ENCODE measurements at places on chromosomes 7 and 10.

GRCh38 chr10:52986125-52986524 is 213.5 kb upstream of the MBL2 start:
- no peak for DNase-seq

DNA sequence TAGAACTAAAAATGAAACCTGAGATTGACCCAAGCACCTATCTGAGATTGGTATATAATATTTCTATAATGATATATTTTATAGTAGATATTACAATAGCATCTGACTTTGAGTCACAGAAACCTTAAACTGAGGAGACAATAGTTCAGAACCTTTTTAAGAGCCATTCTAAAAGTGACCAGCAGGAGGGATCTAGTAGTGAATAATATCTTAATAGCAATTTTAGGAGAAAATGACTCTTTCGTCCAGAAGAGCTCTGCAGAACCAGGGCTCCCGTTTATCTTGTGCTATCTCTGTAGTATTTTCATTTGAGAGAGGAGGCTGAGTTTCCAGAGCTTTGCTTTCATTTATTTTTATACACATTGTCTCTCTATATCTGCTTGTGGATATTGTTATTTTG is 68.1 kb downstream of the PODXL start:
- DNase-seq: no peak

DNA sequence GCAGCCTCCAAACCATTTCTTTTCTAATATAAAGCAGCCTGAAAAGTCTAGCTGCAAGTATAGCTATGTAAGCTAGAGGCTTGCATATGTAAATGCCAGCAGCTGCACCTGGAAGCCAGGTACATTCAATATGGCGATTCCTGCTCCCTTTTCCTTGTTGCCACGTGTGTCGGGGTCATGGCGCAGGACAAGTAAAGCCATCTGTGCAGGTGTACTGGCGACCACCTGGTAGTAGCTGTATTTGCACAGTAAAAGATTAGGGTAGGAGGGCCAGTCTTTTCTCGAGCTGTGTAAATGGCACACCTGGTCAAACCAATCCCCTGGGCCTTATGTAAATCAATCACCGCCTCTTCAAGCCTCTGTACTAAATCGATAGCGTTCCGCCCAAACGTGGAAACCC is 484.5 kb downstream of the MAGI2 start:
- no peak for DNase-seq

GRCh38 chr7:72334066-72334465 is 78.1 kb downstream of the CALN1 start:
- no peak for DNase-seq

- no peak for DNase-seq
Observed at GRCh38 chr10:98170249-98171117, 36.0 kb downstream of the R3HCC1L start.

DNA sequence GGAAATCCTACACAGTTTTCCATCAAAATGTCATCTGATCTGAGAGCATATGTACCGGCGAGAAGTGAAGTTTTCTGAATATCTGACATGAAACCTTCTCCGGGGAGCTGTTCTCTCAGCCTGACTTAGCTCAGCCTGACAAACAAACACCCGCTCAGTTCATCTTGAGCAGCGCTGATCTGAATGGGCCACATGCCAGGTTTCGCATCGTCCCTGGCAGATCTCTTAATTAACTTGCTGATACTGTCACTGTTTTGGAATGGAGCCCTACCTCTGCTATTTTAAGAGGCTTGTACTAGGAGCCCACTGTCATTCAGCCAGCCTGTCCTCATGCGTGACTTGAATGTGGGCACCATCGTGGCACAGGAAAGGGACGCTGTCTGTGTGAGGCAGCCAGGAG is 109.2 kb downstream of the STRA8 start:
- DNase-seq: no peak

GRCh38 chr7:110204527-110204926 is 886.4 kb upstream of the LRRN3 start:
- no peak for DNase-seq

DNA sequence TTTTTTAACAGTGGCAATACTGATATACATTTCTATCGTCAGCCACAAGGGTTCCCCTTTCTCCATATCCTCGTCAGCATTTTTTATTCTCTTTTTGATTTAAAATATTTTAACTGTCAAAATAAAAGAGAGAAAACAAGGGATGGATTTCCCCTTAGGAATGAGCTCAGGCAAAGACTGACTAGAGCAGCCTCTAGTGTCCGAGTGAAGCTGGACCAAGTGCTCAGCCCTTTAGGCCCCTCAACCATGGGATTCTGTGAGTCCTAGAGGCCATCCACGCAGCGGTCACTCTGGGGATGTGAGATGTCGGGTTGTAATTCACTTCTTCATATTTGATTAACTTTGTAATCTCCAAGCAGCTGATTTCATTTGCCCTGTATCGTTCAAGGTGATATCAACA is 137.4 kb upstream of the RNF32 start:
- DNase-seq: no peak

GRCh38 chr10:124647421-124648130 is 96.6 kb downstream of the FAM53B start:
- no peak for DNase-seq

DNA sequence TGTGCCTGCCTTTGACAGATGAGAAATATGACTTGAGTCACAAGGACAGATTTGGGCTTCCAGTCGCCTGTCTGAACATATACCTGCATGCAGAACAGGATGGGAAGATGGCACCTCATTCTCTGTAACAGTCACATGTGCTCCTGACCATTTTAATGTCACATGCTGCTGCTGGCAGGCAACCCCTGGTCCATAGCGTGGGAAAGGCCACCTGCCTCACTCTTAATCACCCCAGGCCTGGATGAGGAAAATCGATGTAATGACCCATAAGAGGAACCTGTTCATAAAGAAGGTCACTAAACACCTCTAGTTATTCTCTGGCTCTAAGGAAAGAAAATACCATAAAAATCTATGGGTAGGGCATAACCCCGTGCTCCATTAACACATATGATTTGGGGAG is 110.2 kb downstream of the GFRA1 start:
- no peak for DNase-seq

GRCh38 chr7:122883049-122883680 is 3.1 kb downstream of the CADPS2 start:
- no peak for DNase-seq

Measured in left renal cortex interstitium (tissue), 4 donors.